ENCODE measurements at places on chromosomes 7 and 10. TPM values are rescaled to one million over a fixed set of nuclear protein-coding genes. Genes with fewer than 3 reads are reported as not detected.

The MDFIC gene
- total RNA-seq, result 15.9 TPM

The CALCR gene
- total RNA-seq, result not detected

The FAM241B gene
- not detected for total RNA-seq

The PPP1R3A gene
- total RNA-seq, result not detected

The NUTM2D gene
- total RNA-seq, result 0.82 TPM

The RBM20 gene
- total RNA-seq, result 0.08 TPM

The GATA3 gene
- not detected for total RNA-seq

The LRRC18 gene
- not detected for total RNA-seq

The SPDYE11 gene
- 0.08 TPM for total RNA-seq

The CYP2C19 gene
- not detected for total RNA-seq

DNA sequence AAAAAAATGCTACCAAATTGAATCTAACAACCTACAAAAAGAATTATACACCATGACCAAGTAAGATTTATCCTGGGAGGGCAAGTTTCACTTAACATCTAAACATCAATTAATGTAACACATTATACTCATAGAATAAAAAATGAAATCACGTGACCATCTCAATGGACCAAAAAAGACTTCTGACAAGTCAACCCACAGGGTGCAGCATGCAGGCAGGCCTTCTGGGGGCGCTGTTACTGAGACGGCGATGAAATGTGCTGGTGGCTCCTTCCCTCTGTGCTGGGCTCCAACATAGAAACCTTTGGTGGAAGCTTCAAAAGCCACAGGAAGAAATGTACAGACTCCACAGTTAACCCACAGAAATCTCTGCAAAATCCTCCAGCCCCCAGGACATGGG, 103.1 kb downstream of the INHBA start:
- DNase-seq, result no peak

DNA sequence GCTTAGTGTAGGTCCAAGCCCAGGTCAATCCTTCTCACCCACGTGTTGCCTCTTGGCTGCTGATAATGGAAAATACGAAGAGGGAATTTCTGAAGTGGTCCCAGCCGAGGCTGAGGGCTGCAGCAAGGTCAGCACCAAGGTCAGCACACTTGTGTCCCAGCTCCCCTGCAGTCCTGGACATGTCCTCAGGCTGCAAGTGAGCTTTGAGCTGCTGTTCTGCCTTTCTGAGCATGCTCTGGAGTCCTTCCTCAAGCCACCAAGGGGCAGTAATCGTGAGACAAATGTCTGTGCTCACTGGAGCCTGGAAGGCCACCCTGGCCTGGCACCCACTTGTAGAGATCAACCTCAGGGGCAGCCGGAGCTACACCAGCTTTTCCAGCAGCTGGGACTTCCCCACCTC, 28.3 kb downstream of the DRGX start:
- no peak for DNase-seq

DNA sequence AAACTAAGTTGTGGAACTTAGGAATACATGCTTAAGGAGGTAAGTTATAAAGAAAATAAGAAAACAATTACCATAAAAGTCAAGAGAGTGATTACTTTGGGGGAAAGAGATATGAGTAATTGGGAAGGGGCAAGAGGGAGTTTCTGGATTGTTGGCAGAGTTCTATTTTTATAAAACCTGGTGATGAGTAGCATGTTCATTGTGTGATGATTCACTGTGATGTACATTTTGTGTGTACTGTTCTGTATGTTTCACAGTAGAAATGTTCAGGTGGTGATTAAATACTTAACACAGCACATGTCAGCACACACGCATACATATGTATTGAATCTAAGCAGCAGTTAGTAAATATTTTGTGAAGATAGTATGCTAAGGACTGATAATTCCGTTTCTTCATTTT, 9.7 kb upstream of the OIT3 start:
- DNase-seq, result no peak

- peak; percentile 93 for DNase-seq
Measured at GRCh38 chr10:103894441-103894864, 23.5 kb downstream of the STN1 start.

DNA sequence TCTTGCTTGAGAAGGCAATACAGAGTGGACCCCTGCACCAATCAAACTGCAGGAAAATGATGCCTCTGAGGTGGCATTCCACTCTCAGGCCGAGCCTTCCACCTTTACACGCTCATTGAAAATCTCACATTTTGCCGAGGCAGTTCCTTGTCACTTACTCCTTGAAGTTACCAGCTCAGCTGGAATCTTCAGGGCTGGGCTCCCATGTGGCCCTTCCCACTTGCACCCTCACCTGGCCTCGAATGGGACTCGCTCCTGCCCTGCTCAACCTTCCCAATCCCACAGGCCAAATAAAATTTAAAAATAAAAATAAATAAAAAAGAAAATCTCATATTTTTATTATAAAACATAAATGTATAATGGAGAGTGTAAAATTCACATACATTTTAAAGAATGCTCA, 790.7 kb upstream of the COBL start:
- no peak for DNase-seq

DNA sequence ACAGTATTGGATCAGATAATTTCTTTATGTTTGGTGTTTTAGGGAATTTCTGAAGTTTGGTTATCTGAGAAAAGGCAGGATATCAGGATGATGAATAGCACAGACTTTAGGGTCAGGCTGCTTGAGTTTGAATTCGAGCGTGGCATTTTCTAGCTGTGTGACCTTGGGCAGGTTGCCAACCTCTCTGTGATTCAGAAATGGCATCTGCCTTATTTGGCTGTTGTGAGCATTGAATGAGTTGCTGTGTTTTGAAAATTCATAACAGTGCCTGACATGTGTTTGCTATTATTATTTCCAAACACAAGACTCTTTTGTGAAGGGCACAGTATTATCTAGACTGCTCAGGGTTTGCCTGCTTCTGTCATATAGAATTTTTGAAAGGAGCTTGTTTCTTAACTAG, 66.9 kb downstream of the NXPH1 start:
- no peak for DNase-seq

DNA sequence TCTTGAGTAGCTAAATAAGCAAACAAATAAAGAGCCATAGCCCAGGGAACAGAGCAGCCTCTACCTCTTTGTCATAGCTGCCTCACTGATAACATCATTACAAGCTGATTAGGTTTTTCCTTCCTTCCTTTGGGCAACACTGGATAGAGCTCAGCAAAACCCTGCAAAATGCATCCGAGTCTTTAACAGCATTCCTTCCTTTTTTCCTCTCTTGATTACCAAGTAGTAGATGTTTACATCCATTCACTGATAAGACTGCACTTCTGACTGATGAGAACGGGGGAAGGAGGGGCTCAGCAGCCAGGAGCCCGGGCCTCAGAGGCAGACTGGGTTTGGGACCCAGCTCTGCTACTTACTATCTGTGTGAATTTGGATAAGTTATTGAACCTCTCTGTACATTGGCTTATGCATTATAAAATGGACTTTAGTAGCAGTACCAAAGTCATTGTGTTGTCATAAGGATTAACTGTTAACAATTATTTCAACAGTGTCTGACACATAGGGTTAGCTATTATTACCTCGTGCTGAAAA, 214.2 kb downstream of the ANK3 start:
- peak; percentile 22 for DNase-seq

- DNase-seq, result no peak
Measured at GRCh38 chr7:148330822-148331221, 259.7 kb upstream of the C7orf33 start.

DNA sequence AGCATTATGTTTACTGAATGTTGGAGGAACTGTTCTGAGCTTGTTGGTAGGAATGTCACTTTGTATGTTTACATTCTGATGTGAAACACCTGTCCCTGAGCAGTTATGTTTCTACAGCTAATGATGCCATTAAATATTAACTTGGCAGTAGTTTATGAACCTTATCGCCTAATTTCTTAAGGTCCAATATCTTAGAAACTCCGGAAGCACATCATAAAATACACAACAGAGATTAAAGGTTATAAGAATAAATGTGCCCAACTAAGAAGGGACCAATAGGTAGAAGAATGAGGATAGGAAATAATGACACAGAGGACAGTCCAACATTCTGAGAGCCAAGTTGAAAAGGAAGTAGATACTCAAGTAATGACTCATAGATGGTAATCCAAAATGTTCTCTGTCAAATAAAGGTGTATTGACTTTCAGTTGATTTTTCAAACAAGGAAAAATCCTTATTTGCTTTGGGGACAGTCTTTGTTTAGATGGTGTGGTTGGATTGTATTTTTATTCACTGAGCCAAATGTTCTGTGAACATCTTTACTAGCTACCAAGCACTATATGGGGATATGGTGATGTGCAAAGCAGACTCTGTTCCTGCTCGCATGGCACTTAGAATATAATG, 31.9 kb downstream of the LCOR start:
- DNase-seq, result peak; percentile 46

DNA sequence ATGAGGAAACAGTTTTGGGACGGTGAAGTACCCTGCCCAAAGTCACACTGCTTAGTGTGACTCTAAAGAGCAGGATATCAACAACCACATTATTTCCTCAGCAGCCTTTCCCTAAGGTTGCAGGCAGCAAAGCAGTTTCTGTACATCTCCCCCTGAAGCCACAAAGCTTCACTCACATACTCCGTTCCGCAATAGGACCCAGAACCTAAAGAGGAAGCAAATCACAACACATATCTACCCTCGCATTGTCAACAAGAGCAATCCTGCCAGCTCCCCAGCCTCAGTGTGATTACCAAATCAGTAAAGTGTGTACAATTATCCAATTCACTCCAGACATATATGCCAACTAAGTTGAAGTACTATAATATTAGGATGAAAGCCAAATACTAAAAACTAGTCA, 30.8 kb downstream of the VAX1 start:
- no peak for DNase-seq

DNA sequence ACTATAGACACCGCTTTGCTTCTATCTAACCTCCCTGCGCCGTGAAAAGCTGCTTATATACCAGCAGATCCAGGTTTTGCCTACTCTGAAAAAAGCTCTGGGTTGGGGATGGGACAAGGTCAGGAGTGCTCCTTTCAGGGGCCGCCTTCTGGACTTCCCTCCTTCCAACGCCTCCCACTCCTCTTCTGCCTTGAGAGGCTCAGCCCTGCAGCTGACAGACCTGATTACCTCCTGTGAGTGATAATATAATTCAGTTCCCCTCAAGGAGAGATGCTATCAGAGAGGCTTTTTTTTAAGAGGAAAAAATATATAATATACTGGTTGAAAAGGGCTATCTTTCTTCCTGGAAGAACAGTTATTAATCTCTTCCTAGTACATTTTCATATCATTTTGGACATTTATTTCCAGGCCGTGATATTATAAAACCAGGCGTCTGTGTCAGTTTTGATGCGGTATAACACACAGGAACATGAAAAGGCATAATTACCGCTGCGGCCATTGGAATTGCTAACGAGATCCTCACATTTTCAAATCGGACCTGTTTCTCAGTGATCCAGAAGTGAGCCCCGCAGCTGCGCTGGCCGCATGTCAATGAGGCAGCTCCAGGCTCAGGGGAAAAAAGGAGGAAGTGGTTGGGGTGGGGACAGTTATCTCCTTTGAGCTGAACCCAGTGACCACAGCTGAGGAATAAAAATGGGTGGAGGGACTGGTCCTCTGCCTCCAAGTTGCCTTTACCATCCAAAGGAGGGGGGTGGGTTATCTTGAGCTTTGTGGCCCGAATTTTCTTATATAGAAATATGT, 457.1 kb downstream of the TYW1 start:
- DNase-seq, result no peak

DNA sequence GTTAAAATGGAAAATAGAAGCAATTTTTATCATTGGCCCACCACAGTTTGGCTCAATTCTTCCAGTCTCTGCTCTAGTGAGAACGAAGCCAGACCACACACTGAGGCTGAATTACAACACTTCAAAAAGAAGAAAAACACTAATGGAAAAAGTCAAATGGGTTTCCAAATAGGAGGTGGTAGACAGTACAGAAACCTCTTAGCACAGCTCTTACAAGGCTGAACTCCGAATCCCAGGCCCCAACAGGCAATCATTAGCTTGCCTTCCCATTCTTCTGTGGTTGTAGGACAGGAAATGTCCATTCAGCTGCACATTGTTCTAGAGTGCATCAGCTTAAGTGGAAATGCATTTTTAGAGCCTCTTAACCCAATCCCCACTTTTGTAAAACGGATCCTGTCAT, 115.1 kb upstream of the MEOX2 start:
- DNase-seq, result peak; percentile 81

DNA sequence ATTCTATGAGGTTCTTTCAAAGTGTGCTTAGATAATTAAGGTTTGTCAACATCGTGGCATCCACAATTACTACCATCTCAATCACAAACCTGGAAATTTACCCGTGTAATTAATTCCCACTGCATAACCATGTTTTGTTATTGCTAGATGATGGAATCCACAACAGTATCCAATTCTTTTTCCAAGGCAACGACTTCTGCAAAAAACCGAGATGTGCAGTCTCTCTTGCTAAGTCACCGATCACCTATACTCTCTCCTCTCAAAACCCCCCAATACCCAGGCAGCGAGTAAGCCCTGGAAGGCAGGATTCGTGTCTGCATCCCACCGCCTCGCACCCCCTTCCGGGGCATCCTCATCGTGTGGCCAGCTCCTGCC, 678 bp upstream of the EIF4H start:
- DNase-seq, result no peak

- peak; percentile 59 for DNase-seq
Measured at GRCh38 chr10:86225103-86225782, 141.4 kb downstream of the GRID1 start.

- no peak for DNase-seq
Measured at GRCh38 chr10:86929468-86930380, 27.7 kb downstream of the MMRN2 start.

- peak; percentile 49 for DNase-seq
Measured at GRCh38 chr7:114405427-114405826, 9.2 kb upstream of the FOXP2 start.

GRCh38 chr7:11910253-11910652, 78.3 kb upstream of the THSD7A start:
- DNase-seq, result no peak

DNA sequence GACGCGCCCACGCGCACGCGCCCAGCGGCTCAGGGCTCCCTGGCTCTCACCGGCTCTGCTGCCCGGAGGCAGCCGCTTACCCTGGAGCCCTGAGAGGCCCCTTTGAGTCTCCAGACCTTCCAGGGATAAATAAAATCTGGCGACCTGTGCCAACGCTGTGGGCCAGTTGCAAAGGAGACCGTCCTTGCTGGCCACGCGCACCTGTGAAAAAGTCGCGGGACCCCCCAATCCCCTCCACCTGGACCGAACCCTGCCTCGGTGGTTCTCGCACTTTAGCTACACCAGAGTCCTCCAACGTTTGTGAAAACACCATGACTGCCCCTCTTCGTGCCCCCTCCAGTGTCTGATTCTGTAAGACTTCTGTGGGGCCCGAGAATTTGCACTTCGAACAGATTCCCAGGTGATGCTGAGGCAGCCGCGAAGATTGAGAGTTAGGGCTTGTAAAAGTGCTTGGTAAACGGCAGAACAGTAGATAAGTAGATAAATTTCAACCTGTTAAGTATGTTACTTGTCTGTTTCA, 102.4 kb upstream of the SVIL start:
- DNase-seq, result no peak

All from fibroblast of the aortic adventitia (primary cell).